T-helper 17 cell (primary cell): ENCODE measurements at places on chromosomes 2 and 18. TPM values are rescaled to one million over a fixed set of nuclear protein-coding genes. Genes with fewer than 3 reads are reported as not detected.

- H3K27me3 ChIP-seq, result peaks cover 23% of the 10 kb centered on the region
- H3K4me1 ChIP-seq, result no peaks in the 10 kb centered on the region
- no peak for DNase-seq
- H3K36me3 ChIP-seq, result no peaks in the 10 kb centered on the region
- no peak overlapping the region for H3K27ac ChIP-seq
Observed at GRCh38 chr2:33051586-33052360, 105.0 kb downstream of the LTBP1 start.

DNA sequence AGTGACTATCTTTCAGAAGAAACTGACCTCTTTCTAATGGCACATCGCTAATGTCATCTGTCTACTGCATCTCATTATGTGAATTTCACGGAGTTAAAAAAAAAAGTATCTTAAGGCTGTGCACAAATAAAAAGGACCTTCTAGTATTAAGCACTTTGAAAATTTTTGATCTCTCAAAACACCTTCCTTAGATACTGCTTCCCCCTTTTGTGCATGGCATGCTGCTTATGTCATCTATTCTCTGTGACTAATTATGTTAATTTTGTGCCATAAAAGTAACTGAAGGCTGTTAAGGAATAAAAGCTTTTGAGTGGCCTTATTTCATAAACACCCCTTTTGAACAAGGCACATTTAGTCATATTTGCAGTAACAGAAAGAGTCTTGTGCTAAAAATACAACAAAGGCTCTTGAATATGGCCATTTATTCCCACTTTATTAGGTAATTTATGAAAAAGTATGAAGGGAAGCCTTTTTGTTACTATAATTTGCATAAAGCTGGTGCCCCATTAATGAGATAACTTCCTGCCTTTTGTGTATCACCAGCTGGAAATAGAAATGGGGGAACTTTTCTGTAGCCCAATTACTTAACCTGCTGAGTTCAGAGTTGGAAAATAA, 1412.0 kb upstream of the ZEB2 start:
- DNase-seq, result no peak
- no peaks in the 10 kb centered on the region for H3K27me3 ChIP-seq
- no peak overlapping the region for H3K27ac ChIP-seq
- H3K4me3 ChIP-seq, result no peak overlapping the region
- H3K4me1 ChIP-seq, result no peaks in the 10 kb centered on the region

DNA sequence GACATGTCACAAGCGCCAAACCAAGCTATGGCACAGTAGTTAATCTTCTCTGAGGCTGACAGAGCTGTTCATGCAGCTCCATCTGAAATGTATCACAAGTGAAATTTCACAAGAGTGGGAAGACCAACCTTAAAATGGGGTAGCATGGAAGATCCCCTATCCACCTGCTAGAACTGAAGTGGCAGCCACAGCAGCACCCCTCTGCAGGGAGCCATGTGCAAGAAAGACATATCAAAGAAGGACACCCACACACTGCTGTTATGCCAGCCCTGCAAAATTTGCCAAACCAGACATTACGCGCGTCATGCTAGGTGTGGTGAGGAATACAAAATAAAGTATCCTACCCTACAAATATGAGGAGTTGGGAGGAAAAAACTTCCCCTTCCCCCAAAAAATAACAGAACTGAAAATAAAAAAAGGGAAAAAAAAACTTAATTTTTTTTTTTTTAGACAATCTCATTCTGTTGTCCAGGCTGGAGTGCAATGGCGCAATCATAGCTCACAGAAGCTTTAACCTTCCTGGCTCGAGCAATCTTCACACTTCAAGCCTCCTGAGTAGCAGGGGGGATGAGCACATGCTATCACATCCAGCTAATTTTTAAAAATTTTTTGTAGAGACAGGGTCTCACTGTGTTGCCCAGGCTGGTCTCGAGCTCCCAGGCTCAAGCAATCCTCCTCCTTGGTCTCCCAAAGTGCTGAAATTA, 76.2 kb downstream of the STK39 start:
- H3K4me3 ChIP-seq, result no peak overlapping the region
- H3K27ac ChIP-seq, result no peak overlapping the region
- peaks cover 36% of the 10 kb centered on the region for H3K4me1 ChIP-seq
- peaks cover 3% of the 10 kb centered on the region for H3K36me3 ChIP-seq

GRCh38 chr2:106115250-106115649, 78.9 kb downstream of the UXS1 start:
- H3K36me3 ChIP-seq, result peaks cover 8% of the 10 kb centered on the region
- peaks cover 16% of the 10 kb centered on the region for H3K4me1 ChIP-seq
- H3K4me3 ChIP-seq, result no peak overlapping the region
- H3K27ac ChIP-seq, result peak overlapping the region; percentile 62

GRCh38 chr2:218387369-218388194, 5.5 kb downstream of the SLC11A1 start:
- H3K4me3 ChIP-seq, result no peak overlapping the region
- peaks cover 11% of the 10 kb centered on the region for H3K27me3 ChIP-seq
- peaks cover 4% of the 10 kb centered on the region for H3K4me1 ChIP-seq
- DNase-seq, result no peak

GRCh38 chr2:236593531-236593930, 23.9 kb downstream of the ACKR3 start:
- no peak overlapping the region for H3K4me3 ChIP-seq
- no peak for DNase-seq
- H3K27ac ChIP-seq, result no peak overlapping the region
- H3K36me3 ChIP-seq, result no peaks in the 10 kb centered on the region
- no peaks in the 10 kb centered on the region for H3K4me1 ChIP-seq

DNA sequence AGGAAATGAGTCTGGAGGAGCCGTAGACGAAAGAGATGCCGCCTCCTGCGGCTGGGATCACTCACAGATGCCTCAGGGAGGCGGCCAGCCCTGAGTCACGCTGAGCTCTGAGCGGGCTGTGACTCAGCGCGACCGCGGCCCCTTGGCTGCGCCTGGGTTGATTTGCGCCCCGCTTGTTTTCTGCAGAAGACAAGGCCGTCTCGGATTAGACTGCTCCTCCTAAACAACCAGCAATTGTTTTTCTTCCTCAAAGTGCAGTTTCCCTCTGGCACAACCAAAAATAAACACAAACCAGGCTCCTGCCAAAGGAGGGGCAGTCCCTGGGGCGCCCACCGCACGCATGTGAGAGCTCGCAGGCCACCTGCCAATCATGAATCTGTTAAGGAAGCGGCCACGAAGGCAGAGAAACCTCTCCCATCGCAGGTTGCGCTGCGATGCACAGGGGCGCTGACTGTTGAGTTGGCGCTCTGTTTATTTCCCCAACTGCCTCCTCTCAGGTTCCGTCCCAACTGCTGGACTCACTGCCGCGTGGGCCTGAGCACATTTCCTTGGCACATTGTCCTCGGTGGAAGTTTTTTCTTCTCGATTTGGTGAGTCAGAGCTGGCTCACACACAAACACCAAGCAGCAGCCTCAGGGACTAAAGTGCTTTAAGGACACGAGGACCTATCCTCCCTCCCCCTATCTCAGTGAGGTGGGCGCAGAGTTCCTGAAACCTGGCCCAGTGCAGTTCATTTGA, 85.2 kb upstream of the NDUFV2 start:
- H3K4me3 ChIP-seq, result peak overlapping the region; percentile 76
- no peak for DNase-seq
- no peak overlapping the region for H3K27ac ChIP-seq
- H3K27me3 ChIP-seq, result no peaks in the 10 kb centered on the region
- H3K4me1 ChIP-seq, result peaks cover 7% of the 10 kb centered on the region
- H3K36me3 ChIP-seq, result no peaks in the 10 kb centered on the region

DNA sequence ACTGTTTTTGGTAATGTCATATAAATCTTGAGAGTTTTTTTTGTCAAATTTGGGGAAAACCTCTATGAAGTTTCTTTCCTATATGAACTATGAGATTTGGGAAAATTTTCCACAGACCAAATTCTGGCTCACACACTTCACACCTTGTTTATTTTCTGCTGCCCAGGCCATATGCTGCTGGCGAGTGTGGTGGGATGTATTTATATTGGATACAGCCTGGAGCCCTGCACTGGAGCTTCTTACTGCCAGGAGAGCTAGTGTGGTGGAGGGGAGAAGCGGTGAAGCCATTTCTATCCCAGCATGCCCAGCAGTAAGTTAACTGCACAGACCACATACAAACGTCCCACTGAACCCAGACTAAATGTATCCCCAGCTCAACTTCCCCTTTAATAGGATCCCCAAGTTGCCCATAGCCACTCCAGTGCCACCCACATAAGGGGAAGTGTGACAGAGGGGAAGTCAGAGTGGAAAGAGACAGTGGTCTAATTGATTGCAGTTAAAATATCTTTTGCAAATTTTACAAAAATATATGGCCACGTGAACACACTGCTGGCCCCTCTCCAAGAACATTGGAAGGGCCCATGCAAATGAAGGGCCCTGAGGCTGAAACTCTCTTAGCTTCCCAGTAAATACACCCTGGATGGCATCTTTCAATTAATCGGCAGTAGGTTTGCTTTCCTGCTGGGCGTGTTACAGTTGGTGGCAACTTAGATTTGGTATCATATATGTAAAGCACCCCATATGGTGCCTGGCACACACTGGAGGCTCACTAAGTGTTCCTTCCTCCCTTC, 146.6 kb upstream of the ITGA6 start:
- no peak overlapping the region for H3K27ac ChIP-seq
- DNase-seq, result no peak
- peaks cover 5% of the 10 kb centered on the region for H3K36me3 ChIP-seq
- no peak overlapping the region for H3K4me3 ChIP-seq
- H3K4me1 ChIP-seq, result peaks cover 7% of the 10 kb centered on the region
- H3K27me3 ChIP-seq, result peaks cover 27% of the 10 kb centered on the region

GRCh38 chr2:164911832-164912231, 43.5 kb downstream of the SLC38A11 start:
- H3K4me1 ChIP-seq, result no peaks in the 10 kb centered on the region
- H3K27ac ChIP-seq, result no peak overlapping the region
- no peaks in the 10 kb centered on the region for H3K36me3 ChIP-seq
- H3K4me3 ChIP-seq, result no peak overlapping the region

GRCh38 chr18:6254456-6254855, 160.3 kb downstream of the L3MBTL4 start:
- H3K36me3 ChIP-seq, result no peaks in the 10 kb centered on the region
- no peaks in the 10 kb centered on the region for H3K4me1 ChIP-seq
- no peaks in the 10 kb centered on the region for H3K27me3 ChIP-seq
- H3K4me3 ChIP-seq, result no peak overlapping the region

DNA sequence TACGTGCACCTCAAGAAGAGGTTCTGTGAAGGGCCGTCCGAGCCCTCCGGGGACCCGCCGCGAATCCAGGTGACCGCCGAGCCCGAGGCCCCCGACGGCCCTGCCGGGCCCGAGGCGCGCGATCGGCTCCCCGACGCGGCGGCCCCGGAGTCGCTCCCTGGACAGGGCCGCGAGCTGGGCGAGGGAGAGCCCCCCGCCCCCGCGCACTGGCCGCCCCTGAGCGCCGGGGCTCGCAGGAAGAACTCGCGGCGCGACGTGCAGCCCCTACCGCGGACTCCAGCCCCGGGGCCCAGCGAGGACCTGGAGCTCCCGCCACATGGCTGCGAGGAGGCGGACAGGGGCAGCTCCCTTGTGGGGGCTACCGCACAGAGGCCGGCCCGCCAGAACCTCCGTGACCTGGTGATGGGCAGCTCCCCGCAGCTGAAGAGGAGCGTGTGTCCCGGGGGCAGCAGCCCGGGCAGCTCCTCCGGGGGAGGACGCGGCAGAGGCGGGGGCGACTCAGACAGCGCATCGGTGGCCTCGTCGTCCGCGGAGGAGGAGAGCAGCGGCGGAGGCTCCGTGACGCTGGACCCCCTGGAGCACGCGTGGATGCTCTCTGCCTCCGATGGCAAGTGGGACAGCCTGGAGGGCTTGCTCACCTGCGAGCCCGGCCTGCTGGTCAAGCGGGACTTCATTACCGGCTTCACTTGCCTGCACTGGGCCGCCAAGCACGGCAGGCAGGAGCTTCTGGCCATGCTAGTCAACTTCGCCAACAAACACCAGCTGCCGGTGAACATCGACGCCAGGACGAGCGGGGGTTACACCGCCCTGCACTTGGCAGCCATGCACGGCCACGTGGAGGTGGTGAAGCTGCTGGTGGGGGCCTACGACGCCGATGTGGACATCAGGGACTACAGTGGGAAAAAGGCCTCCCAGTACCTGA, 812 bp downstream of the SOWAHC start:
- H3K27me3 ChIP-seq, result peaks cover 45% of the 10 kb centered on the region
- H3K27ac ChIP-seq, result no peak overlapping the region
- DNase-seq, result peak; percentile 10
- H3K4me1 ChIP-seq, result peaks cover 8% of the 10 kb centered on the region

Gene CNTNAP5
- not detected for total RNA-seq

Gene SAG
- total RNA-seq, result 0.10 TPM

Gene CSRNP3
- not detected for total RNA-seq

Gene LONRF2
- 0.12 TPM for total RNA-seq

Gene SLC39A6
- total RNA-seq, result 14.4 TPM

Gene CFAP65
- total RNA-seq, result not detected

Gene SPC25
- 0.27 TPM for total RNA-seq

Gene CKAP2L
- 0.37 TPM for total RNA-seq

Gene POTEC
- total RNA-seq, result not detected

Gene SCN1A
- total RNA-seq, result not detected

Gene ZNF236
- 29.9 TPM for total RNA-seq
